ENCODE measurements at places on chromosomes 7 and 10. TPM values are rescaled to one million over a fixed set of nuclear protein-coding genes. Genes with fewer than 3 reads are reported as not detected.

DNA sequence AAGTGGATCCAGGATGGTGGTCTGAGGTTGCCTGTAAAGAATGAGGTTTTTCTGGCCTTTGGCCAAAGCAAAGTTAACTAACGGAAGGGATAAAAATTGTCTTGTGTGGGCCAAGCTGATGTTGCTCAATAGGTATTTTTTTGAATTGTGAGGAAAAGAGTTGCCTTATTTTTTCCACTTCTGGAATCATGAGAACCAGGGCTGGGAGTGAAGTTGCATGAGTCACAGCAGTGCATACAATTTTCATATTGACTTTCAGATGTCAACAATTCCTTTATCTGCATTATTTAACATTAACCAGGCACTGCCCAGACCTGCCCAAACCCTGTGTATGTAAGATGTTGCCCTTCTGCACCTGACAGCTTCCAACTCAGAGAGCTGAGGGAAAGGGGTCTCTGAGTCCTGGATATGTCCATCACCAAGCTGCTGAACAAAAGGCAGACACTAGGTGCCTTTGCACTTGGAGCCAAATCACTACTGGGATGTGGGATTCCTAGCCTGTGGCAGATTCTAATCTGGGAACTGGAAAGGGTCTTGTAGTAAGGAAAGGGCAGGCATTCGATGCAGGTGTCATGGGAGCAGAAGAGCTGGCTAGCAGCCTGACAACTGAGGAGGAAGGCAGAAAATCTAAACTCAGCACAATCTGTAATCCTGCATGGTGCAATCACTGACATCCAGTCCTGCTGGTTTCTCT lies 52.3 kb upstream of the SLC35B4 start:
- DNase-seq, result no peak

The WEE2 gene
- not detected for total RNA-seq

GRCh38 chr10:61486251-61486650 lies 33.1 kb upstream of the TMEM26 start:
- DNase-seq, result no peak

The PAPOLB gene
- not detected for total RNA-seq

The PON2 gene
- total RNA-seq, result 45.8 TPM

The SYT15 gene
- total RNA-seq, result 1.9 TPM

- DNase-seq, result no peak
Measured at GRCh38 chr10:125154529-125154928, 5.8 kb downstream of the CTBP2 start.

GRCh38 chr7:8391353-8392062 lies 41.9 kb upstream of the NXPH1 start:
- no peak for DNase-seq

GRCh38 chr10:80133206-80133605 lies 676 bp downstream of the PLAC9 start:
- no peak for DNase-seq

DNA sequence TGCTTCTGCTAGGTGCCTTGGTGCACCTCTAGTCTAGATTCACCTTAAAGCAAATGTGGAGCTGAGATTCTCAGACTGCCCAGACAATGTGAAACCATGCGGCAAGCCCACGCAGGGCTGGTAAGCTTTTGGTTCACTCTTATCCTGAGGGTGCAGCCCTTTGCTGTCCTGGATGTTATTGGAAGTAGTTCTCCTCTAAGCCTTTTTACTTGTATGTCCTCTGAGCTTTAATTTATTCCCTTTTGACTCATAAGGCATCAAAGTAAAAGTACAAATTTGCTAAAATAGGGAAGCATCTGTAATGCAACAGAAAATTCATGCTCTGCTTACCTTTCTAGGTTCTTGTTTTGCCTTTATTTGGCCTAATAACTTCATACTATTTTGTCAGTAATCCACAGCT lies 186.8 kb downstream of the MACC1 start:
- no peak for DNase-seq

GRCh38 chr7:105806592-105807447 lies 69.6 kb downstream of the ATXN7L1 start:
- DNase-seq, result peak; percentile 83

The COL28A1 gene
- total RNA-seq, result 0.83 TPM

The ATP6V0A4 gene
- total RNA-seq, result 4.8 TPM

The RPEL1 gene
- not detected for total RNA-seq

The NUDCD3 gene
- 149 TPM for total RNA-seq

The CNTNAP2 gene
- not detected for total RNA-seq

DNA sequence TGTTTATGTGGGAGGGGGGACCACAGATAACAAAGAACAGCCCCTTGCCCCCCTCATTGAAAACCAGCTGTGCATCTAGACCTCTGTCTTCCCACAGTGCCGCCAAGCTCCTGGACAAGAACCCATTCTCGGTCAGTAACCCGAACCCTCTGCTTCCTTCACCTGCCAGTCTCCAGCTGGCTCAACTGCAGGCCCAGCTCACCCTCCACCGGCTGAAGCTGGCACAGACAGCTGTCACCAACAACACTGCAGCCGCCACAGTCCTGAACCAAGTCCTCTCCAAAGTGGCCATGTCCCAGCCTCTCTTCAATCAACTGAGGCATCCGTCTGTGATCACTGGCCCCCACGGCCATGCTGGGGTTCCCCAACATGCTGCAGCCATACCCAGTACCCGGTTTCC lies 91.0 kb upstream of the PDCD4 start:
- no peak for DNase-seq

The SFRP5 gene
- not detected for total RNA-seq

DNA sequence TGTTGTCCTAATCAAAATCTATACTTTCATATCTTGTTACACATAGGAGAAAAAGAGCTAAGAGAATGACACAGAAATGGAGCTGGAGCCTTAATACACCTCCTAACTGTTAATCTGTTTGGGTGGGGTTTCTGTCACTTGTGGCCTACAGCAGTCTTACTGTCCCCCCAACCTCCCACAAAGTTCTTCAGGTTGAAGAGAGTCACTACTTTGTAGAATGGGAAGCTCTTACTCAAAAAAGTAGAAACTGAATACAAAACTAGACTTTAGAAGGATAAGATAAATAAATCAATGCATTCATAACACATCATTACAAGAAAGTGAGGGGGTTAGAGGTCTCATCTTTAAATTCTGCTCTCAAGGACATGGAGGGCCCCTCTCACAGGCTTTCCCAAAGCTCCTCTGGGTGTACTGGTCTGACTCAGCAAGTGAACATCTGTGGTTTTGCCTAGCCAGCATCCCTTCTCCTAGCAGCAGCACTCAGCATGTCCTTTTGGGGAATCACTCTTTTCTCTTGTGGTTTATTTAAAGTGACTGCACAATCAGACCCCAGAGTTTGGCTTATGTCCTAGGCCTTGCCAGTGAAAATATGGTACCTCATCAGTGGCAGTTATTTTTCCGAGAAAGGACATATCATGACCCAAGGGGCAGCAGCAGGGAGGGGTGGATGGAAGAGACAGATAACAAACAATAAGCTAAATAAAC lies 2.0 kb upstream of the BLVRA start:
- DNase-seq, result no peak

GRCh38 chr7:54477083-54477482 lies 65.1 kb upstream of the VSTM2A start:
- DNase-seq, result no peak

- no peak for DNase-seq
Measured at GRCh38 chr10:107072786-107073185, 91.7 kb downstream of the SORCS1 start.

DNA sequence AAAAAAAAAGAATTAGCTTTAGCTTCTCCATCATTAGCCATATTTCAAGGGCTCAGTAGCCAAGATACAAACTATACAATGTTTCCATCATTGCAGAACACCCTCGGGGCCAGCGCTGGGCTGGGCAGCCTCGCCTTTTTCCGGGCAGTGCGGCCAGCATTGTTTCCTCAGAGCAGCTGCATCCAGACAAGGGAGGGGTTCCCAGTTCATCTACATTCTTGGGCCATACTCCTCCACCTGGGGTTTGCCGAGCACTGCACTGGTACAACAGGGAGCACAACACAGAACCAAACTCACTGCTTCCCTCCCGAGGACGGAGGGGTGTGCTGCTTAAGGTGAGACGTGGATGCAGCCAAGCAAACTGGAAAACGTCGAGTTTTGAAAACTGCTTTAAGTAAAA lies 2.4 kb upstream of the PKD1L1 start:
- DNase-seq, result peak; percentile 64

The FZD8 gene
- total RNA-seq, result not detected

The GPR15LG gene
- total RNA-seq, result not detected

The ZNF239 gene
- total RNA-seq, result 3.3 TPM

GRCh38 chr7:125605241-125605640 lies 675.6 kb upstream of the POT1 start:
- DNase-seq, result no peak

DNA sequence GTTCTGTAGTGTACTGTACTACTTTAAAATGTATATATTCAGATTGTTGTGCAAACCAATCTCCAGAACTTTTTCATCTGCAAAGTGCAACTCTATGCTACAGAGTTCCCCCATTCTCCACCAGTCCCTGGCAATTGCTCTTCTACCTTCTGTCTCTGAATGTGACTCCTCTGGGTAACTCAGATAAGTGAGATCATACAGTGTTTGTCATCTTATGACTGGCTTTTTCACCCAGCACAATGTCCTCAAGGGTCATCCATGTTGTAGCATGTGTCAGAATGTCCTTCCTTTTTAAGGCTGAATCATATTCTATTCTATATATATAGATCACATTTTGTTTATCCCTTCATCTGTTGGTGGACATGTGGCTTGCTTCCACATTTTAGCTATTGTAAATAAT lies 10.8 kb downstream of the SLIT1 start:
- no peak for DNase-seq

The HMX2 gene
- not detected for total RNA-seq

The ECHDC3 gene
- total RNA-seq, result not detected

- peak; percentile 53 for DNase-seq
Measured at GRCh38 chr7:47884675-47885074, 63.6 kb downstream of the PKD1L1 start.

The DPCD gene
- 21.5 TPM for total RNA-seq

DNA sequence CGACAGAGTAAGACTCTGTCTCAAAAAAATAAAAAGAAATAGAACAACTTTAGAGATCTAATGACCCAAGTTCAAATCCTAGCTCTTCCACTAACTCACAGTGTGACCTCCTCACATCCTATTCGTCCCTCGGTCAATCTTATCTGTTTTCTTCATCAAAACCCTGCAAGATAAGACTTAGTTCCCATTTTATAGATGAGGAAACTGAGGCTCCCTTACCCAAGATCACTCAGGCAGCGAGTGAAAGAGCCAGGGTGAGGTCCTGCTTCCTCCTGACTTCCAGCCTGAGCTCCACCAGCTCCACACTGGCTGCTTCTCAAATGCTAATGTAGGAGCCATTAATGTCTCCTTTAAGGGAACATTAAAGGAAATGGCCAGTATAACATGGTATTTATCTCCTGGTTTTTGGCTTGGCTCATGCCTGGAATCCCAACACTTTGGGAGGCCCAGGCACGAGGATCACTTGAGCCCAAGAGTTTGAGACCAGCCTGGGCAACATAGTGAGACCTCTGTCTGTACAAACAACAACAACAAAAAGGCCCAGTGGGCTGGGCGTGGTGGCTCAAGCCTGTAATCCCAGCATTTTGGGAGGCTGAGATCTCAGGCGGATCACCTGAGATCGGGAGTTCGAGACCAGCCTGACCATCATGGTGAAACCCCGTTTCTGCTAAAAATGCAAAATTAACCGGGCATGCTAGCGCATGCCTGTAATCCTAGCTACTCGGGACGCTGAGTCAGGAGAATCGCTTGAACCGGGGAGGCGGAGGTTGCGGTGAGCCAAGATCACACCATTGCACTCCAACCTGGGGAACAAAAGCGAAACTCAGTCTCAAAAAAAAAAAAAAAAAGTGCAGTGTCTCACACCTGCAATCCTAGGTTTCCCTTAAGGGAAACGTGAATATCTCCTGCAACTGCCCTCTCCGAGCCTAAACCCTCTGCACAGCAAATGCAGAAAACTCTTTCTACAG lies 3.4 kb upstream of the RHBDD2 start:
- no peak for DNase-seq

The CTAGE4 gene
- total RNA-seq, result 5.8 TPM

DNA sequence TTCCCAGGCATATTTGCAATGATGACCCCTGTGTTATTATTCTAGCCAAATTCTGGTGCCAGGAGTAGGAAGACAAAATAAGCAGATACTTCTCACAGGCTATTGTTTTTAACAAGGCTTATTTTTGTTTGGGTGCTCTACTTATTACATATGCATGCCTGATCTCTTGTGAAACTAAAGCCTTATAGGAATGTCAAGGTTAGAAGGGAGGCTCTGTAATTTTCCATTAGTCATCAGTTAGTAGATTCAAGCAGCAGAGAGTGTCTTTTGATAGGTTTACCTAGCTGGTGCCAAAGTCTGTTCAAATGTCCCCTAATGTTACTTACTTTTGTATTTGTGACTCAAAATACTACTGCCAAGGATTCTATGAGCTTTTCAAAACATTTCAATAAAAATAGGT lies 11.7 kb upstream of the TMEM106B start:
- peak; percentile 91 for DNase-seq

DNA sequence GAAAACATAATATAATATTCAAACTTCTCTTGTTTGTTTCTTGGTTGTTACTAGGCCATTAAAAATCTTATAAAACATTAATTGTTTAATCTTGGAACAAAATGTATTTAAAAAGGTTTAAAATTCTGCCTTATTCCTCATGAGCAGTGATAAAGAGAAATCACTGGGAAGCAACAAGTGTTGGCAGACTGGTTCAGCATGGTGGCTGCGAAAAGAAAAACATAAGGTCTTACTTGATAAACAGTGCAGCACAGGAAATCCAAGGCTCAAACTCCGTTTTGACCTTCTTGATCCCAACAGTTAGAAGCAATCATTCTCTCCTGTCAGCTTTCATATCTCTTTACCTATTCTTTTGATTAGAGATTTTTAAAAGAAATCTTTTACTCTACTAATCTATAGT lies 530.8 kb downstream of the CNTNAP2 start:
- no peak for DNase-seq

DNA sequence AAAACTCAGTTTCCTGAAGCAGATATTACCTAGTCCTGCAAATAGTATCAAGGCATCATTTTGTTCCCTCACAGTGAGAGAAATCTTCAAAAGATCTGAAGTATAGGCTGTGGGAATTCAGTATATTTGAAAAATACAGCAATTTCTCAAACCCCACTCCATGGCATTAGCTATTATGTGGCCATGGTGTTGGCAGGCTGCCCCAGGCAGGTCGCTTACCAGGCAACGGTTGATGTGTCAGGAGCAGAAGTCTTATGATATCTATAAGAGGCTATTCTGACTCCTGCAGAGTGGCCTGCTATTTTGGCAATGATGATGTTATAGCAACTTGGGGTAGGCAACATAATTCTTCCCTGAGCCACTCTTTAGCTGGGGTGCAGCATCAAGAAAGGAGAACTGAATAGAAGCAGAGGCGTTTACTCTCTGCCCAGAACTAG lies 187.9 kb downstream of the PLXDC2 start:
- DNase-seq, result no peak

The SPDYE8 gene
- total RNA-seq, result not detected

- DNase-seq, result no peak
Measured at GRCh38 chr7:153084278-153084677, 324.7 kb downstream of the ACTR3B start.

The SCIN gene
- 0.92 TPM for total RNA-seq

The ACBD7 gene
- 8.2 TPM for total RNA-seq

GRCh38 chr10:11285171-11285570 lies 267.5 kb downstream of the CELF2 start:
- DNase-seq, result no peak

Data from PC-9 (cell line).